CD4-positive, alpha-beta memory T cell (primary cell): ENCODE measurements at places on chromosomes 1 and 21.

DNA sequence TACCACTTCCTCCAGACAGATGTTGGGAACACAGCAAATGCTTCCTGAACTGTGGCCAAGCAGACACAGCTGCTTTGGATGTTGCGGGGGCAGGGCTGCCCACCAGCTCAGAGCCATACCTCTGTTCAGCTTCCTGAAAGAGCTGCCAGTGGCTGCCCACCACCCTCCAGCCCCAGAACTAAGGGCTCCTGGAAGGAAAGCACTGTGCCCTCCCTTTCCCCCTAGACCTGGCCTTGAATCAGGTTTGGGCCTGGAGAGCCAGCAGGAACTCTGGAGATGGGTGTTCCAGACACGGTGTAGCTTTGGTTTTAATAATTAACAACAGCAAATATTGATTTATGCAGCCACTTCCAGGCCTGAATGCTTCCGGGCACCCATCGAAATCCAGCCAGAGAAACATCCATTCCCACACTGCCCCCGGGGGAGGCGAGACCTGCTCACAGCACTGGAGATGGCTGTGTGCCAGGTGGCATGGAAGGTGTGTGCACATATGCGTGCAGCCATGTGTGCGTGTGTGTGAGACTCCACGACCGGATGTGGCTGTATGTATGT is 45.7 kb downstream of the RAP1GAP start:
- no peak for DNase-seq

DNA sequence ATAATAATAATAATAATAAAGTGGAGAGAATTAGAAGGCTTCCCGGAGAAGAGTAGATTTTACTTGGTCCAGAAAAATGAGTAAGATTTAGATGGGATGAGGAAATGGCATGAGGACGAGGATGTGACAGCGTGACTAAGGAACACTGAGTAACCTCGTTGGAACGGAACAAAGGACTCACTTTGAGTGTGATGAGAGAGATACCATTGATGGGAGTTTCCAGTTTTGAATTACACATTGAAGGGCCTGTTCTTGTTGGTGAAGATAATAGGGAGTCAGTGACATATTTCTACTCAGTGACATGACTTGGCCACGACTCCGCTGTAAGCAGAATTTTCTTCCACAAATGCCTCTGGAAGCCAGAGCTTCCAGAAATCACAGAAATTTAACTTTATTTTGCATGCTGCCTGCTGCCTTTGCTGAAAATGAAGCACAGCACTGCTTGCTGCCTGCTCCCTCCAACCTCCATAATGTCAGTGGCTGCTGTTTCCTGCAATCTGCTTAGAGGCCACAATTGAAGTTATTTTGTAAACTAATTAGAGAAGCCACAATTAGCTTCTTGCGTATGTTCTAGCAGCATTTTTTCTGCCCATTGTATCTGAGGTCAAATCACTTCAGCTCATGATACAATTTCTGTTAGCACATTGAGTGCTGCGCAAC is 33.7 kb upstream of the FBXO28 start:
- no peak for DNase-seq

- DNase-seq, result no peak
Observed at GRCh38 chr1:184483101-184483683, 96.4 kb downstream of the C1orf21 start.

DNA sequence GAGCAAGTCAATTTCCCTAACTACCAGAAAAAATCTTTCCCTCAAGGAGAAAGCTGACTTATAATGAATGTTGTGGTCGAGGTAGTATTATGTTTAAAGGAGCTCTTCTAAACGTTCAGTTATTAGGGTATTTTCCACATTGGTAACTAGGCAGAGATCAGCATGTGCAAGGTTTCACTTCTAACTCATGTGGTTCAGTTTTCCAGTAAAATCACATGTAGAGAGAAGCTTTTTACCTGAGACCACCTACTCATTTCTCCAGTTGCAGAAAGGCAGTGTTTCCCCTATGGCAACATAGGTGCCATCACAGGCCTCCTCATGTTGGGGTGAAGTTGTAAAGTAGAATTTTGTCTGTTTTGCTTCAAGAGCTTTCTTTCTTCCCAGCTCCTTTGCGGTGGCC is 23.7 kb downstream of the IL23R start:
- DNase-seq, result no peak

DNA sequence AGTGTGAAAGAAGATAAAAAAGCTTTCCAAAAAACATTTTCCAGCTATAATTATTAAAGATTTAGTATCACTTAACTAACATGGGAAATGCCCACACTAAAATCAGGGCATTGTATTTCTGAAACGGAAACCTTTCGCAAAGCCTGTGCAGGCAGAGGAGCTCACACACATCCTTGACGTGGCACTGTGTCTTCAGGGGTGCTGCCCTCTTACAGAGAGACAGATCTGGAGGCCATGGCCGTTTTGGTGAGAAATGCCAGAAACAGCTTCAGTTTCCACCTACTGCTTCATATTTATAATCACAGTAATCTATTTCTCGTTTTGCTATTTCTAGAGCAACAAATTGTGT is 26.7 kb downstream of the ATP1B1 start:
- DNase-seq, result no peak

GRCh38 chr1:197062692-197063091 is 4.4 kb downstream of the F13B start:
- DNase-seq, result no peak

- no peak for DNase-seq
Observed at GRCh38 chr21:38147391-38147790, 109.4 kb upstream of the KCNJ15 start.

- no peak for DNase-seq
Observed at GRCh38 chr21:38247738-38248510, 8.9 kb upstream of the KCNJ15 start.

- DNase-seq, result no peak
Observed at GRCh38 chr1:58588396-58588795, 11.3 kb upstream of the TACSTD2 start.

DNA sequence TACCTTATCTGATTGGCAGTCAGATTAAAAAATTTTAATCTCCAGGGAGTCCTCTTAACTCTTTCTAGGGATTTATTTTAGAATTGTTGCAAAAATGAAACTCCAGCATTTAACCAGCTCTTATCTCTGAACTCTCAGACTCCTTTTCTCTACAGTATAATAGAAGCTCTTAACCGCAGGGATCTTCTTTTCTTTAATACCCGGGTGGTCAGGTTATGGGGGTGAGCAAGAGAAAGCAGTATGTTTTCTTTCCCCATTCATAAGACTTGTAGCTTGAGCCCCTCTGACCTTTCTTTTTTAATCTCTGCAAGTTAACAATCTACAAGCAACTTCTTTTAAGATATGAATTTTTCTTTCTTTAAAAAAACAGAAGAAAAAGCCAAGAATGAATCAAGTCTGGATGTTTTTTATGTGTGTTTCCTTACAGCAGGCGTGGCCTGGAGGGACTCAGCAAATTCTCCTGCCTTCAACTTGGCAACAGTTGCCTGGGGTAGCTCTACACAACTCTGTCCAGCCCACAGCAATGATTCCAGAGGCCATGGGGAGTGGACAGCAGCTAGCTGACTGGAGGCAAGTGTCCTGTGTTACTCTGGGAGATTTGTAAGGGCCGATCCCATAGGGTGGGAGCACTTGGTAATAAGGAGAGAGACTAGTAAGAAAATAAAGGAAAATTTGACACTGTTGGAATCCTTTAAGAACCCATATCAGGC is 13.4 kb upstream of the OLFML3 start:
- no peak for DNase-seq
